ENCODE measurements at places on chromosomes 4 and X.

- no peak for DNase-seq
These were observed 2.9 kb downstream of the PDGFRA start for GRCh38 chr4:54231768-54232688.

- DNase-seq: no peak
These were observed 22.4 kb downstream of the GPM6A start for GRCh38 chr4:175789647-175790046.

GRCh38 chr4:94819371-94820168 is 61.8 kb downstream of the BMPR1B start:
- DNase-seq: no peak

- DNase-seq: no peak
These were observed 59.9 kb downstream of the RTL9 start for GRCh38 chrX:110418316-110419235.
